ENCODE measurements at places on chromosomes 3 and 15.

DNA sequence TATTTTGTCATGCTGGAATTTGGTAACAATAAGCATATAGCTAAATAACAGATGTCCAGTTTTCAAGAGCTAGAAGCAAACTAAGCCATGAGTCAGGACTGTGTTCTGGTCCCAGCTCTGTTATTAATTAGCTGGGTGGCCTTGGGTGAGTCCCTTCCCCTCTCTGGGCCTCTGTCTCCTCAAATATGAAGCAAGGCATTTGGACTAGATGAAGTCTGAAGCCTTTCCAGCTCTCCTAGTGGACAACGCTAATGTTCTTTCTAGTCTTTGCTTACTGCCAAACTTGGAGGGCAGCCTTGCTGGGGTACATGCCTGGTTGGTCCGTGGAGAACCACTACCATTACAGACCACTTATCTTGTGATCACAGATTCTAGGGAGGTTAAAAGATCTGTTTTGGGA lies 127.6 kb downstream of the DUT start:
- DNase-seq = no peak

GRCh38 chr15:25879438-25879837 lies 16.3 kb upstream of the ATP10A start:
- DNase-seq = no peak

- DNase-seq = no peak
These were observed 27.0 kb upstream of the CAPN3 start for GRCh38 chr15:42332331-42332730.

GRCh38 chr3:64444490-64445108 lies 219.3 kb upstream of the PRICKLE2 start:
- no peak for DNase-seq

DNA sequence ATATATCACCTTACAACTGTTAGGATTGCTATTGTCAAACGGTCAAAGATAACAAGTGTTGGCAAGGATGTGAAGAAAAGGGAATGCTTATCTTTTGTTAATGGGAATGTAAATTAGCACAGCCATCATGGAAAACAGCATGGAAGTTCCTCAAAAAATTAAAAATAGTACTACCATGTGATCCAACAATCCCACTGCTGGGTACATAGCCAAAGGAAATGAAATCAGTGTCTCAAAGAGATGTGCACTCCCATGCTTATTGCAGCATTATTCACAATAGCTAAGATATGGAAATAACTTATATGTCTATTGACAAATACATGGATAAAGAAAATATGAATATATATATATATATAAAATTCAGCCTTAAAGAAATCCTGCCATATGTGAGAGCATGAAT lies 274.6 kb downstream of the EDEM1 start:
- no peak for DNase-seq

DNA sequence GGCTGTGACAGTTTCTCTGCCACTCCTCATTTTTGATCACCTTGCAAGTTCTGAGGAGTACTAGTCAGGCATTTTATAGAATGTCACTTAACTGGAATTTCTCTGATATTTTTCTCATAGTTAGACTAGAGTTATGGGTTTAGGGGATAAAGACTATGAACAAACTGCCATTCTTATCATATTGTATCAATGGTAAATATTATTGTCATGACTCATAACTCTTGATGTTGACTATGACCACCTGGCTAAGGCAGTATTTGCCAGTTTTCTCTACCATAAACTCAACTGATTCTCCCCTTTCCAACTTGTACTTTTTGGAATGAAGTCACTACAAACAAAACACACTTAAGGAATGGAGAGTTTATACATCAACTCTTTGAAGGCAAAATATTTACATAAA lies 22.7 kb upstream of the OR5K1 start:
- DNase-seq = no peak

DNA sequence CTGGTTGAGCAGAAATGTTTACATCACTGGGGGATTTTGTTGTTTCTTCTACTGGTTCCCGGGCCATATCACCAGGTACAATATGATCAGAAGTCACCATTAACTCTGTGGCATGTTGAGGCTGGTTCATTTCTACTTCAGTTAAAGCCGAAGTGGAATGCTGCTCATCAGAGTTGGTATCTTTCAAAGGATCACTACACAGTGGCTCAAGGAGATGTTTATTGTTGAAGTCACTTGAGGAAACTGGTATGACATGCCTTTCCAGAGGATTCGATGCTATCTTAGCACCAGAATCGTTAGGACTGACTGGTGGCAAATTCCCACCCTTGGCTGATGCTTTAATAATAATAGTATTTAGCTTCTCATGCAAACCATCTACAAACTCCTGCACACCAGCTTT lies 49.9 kb downstream of the TASOR start:
- DNase-seq = no peak

DNA sequence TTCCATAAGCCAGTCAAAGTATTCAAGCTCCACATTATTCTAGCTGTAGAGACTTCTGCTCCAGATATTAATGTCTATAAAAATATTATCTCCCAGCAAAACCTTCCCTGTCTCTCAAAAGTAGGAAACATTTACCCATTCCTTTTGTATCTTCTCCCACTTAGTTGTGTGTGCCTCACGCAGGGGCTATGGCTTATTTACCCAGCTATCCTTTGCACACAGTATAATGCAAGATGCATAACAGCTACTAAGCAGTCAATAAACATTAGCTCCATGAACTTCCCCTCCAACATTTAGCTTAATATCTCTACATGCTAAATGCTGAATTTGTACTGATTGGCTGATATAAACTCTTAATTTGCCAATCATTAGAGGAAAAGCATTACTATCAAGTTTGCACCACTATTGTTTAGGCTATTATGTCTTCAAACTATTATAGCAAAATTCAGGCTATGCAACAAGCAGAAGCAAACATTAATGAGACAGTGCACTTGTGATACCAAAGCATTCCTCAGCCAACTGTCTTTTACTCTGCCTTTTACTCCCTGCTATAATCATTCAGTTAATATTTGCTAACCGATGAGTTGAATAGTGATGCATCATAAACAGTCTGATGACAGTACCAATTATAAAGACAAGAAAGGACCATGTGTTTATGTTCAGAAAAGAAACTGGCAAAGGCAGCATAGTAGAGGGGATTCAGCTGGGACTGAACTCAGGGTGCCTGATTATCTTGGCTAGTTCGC lies 81.2 kb downstream of the PLCH1 start:
- no peak for DNase-seq

DNA sequence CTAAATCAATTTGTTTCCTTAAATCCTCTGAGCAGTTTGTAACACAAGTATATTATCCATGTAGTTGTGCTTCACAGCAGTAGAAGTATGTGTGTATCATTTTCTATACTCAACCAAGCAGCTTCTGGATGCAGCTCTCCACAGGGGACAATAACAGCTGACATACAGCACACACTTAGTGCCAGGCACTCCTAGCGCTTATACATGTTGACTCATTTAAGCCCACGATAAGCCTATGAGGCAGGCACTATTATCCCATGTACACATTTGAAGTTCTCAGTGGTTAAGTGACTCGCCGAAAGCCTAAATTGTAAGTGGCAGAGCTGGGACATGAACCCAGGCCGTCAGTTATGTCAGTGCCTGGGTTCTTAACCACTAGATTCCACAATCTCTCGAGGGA lies 20.3 kb upstream of the LPP start:
- no peak for DNase-seq

GRCh38 chr15:37536967-37537605 lies 397.4 kb upstream of the TMCO5A start:
- no peak for DNase-seq

DNA sequence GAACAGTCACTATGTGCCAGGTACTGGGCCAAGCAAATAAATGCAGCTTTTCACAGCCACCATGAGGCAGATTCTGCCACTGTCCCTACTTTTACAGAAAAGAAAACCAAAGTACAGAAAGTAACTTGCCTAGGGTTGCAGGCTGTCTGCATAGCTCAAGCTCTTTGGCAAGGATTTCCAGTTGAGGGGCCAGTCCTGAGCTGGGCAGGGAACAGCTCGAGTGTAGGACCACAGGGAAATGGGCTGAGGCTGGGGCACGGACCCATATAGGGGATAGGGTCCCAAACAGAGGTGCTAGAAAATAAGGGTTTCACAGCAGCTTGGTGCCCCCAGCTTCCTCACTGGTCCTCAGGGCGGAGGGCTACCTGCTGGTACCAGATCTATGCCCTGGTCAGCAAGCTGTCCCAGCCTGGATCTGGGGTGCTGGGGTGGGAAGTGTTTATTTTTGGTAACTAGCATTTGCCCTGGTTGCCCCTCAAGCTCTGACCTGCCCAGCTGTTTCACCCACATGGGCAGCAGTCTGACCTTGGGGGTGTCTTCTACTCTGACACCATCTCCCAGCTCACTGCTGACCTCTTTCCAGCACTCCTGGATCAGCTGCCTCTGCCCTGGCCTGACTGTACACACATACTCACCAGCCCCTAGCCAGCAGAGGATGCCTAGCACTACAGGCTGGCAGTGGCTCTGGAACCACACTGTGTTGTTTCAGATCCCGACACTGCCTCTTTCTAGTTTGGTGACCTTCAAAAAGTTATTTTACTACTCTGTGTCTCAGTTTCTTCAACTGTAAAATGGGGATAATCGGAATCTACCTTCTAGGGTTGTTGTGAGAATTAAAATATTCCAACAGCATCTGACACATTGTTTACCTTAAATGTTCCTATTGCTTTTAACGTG lies 16.2 kb downstream of the MRAS start:
- no peak for DNase-seq

DNA sequence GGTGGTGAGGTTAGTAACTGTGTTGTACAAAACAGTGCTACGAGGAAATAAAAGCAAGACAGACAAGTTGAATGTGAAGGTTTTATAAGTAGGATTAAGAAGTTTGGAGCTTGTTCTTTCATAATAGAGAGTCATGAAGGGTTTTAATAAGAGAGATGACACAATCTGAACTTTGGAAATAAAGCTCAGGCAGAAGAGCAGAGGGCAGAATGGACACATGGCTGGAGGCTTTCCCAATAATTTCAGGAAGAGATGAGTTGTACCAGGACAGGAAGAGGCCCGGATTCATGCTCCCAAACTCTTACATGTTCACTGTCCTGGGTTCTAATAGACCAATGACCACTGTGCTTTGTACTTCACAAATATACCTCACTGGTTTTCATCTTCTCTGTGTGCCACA lies 194.8 kb downstream of the SLC9A9 start:
- no peak for DNase-seq

DNA sequence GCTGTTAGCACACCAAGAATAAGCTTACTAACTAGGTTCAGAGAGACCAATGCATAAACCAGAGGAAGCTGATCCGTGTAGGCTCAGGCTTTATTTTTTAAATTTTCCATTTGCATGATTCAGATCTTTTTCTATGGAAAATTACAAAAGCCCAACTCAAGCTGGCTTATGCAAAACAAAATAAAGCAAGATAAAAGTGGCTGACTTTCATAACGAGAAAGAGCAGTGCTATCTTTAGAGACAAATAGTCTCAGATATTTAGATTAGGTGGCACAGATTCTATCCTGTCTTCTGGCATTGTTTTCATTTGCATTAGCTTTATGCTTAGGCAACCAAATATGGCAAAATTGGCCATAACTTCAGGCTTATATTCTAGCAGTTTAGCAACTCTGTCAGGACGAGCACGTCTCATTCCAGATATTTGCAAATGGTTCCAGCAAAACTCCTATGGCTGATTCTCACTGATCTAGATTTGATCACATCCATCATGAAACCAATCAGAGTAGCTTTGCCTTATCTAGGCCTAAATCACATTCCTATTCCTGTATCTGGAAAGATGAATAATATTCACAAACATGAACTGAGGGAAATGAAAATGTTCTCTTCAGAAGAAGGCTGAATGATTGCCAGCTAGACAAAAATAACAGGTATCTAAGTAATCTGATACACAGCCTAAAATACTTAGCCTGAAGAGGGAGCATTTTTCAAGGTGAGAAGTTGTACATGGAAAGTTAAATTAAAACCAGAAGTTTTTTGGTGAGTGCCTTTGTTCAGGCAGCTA lies 216.4 kb upstream of the DPPA4 start:
- DNase-seq = no peak

- no peak for DNase-seq
These were observed 17.8 kb downstream of the PLD1 start for GRCh38 chr3:171792531-171792930.

- no peak for DNase-seq
These were observed 55.4 kb downstream of the B3GALNT1 start for GRCh38 chr3:161049683-161050248.

- DNase-seq = no peak
These were observed 35.3 kb downstream of the CHRD start for GRCh38 chr3:184415203-184415490.

DNA sequence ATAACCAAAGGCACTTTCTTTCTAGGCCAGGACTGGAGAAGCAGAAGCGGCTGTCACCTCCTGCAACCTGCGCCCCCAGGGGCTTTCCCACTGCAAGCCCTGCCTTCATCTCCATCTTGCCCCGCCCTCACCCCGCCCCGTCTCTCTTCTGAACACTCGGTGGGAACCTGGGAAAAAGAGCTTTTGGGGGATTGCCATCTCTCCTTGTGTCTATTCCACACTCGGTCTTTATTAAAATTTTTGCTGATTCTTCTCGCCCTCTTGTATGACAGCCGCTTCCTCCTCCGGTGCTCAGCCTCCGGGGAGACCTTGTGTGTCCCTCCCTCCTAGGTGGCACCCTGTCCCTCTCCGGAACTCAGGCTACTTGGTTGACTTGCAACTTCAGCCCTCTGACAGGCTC lies 41.9 kb upstream of the SPESP1 start:
- DNase-seq = no peak

GRCh38 chr3:189395825-189396224 lies 224.1 kb downstream of the TPRG1 start:
- no peak for DNase-seq

GRCh38 chr3:32424581-32425250 lies 33.1 kb downstream of the CMTM7 start:
- no peak for DNase-seq
